Kidney (tissue), 22 donors: ENCODE measurements at places on chromosomes 3 and 15.
A peak's percentile ranks its signal among the peaks of the same experiment; 100 is the strongest.

GRCh38 chr3:128379367-128380160, 87.1 kb downstream of the DNAJB8 start:
- H3K27ac ChIP-seq = no peak overlapping the region
- no peaks in the 10 kb centered on the region for H3K4me1 ChIP-seq
- no peak for DNase-seq
- no peaks in the 10 kb centered on the region for H3K27me3 ChIP-seq
- no peak overlapping the region for H3K4me3 ChIP-seq

GRCh38 chr3:71195492-71195891, 388.0 kb downstream of the FOXP1 start:
- DNase-seq = peak; percentile 84
- H3K27me3 ChIP-seq = no peaks in the 10 kb centered on the region
- no peak overlapping the region for H3K27ac ChIP-seq

DNA sequence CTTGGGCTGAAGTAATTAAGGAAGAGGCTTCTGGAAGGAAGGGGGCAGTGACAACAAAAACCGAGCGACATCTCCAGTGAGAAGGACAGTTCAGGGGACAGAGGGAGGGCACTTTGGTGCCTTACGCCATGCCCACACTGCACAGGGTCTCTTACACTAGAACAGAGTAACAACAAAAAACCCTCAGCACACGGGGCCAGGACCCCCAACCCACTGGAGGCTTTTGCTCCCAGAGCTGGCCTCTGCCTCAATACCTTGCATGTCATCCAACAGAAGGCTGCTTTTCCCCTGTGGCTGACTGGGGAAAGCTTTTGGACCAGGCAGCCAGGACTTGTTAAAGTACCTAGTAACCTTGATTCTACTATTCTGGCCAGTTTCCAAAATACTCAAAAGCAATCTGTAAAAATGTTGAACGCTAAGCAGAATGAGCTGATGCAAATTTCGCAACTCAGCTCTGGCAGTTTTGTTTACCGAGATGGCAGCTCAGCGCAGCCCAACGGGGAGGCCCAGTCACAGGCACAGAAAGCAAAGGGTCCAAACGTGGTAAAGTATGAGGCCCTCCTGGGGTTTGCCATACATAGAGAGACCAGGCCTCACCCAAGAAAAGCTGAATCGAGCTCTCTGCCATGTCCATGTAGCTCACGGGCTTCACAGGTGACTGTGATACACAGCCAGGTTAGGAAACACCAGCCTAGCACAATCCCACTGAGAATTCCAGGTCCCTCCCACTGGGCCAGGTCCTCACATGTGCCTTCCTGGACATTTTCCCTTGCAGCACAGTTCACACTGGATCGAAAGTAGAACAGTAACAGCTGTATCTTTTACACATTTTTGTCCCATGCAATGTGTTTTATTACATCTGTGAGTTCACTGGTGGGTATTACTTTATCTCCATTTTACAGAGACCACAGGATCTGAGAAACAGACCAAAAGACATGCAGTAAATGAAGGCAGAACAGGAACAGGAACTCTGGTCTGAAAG, 6.0 kb downstream of the CHCHD4 start:
- peaks cover 12% of the 10 kb centered on the region for H3K36me3 ChIP-seq
- no peak for DNase-seq
- peaks cover 31% of the 10 kb centered on the region for H3K4me1 ChIP-seq
- no peaks in the 10 kb centered on the region for H3K27me3 ChIP-seq

- H3K27me3 ChIP-seq = no peaks in the 10 kb centered on the region
- no peak overlapping the region for H3K4me3 ChIP-seq
- DNase-seq = no peak
- no peak overlapping the region for H3K27ac ChIP-seq
- H3K36me3 ChIP-seq = no peaks in the 10 kb centered on the region
Measured at GRCh38 chr3:138016065-138016464, 6.1 kb downstream of the CLDN18 start.

GRCh38 chr3:135495891-135496290, 469.6 kb upstream of the PPP2R3A start:
- H3K27ac ChIP-seq = no peak overlapping the region
- DNase-seq = peak; percentile 29
- no peaks in the 10 kb centered on the region for H3K27me3 ChIP-seq
- no peak overlapping the region for H3K4me3 ChIP-seq

- no peak overlapping the region for H3K27ac ChIP-seq
- H3K4me3 ChIP-seq = no peak overlapping the region
- H3K36me3 ChIP-seq = peaks cover 61% of the 10 kb centered on the region
- no peak for DNase-seq
- no peaks in the 10 kb centered on the region for H3K4me1 ChIP-seq
Measured at GRCh38 chr15:57457726-57458125, 81.4 kb downstream of the CGNL1 start.

DNA sequence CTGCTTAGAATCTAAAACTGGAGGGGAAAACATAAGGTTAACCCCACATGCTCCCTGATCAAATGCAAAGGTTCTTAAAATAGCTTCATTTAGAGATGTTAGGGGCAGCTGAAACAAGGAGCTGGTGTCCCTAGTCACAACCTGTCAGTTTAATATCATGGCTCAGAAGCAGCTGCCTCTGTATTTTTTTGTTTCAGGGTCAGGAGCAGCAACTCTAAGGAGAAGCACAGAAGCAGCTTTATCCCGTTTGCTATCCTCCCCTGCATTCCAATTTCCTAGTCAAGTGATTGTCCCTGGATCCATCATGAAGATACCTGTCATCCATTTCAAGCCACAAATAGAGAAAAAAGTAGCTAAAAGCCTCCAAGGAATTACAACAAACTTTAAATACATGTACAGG, 4.1 kb downstream of the FILIP1L start:
- no peak overlapping the region for H3K27ac ChIP-seq
- H3K4me3 ChIP-seq = no peak overlapping the region
- H3K36me3 ChIP-seq = no peaks in the 10 kb centered on the region
- DNase-seq = no peak
- no peaks in the 10 kb centered on the region for H3K27me3 ChIP-seq
- H3K4me1 ChIP-seq = peaks cover 10% of the 10 kb centered on the region

GRCh38 chr15:60442763-60443162, 36.2 kb downstream of the ICE2 start:
- no peak overlapping the region for H3K4me3 ChIP-seq
- no peaks in the 10 kb centered on the region for H3K36me3 ChIP-seq
- no peak for DNase-seq
- no peaks in the 10 kb centered on the region for H3K27me3 ChIP-seq

DNA sequence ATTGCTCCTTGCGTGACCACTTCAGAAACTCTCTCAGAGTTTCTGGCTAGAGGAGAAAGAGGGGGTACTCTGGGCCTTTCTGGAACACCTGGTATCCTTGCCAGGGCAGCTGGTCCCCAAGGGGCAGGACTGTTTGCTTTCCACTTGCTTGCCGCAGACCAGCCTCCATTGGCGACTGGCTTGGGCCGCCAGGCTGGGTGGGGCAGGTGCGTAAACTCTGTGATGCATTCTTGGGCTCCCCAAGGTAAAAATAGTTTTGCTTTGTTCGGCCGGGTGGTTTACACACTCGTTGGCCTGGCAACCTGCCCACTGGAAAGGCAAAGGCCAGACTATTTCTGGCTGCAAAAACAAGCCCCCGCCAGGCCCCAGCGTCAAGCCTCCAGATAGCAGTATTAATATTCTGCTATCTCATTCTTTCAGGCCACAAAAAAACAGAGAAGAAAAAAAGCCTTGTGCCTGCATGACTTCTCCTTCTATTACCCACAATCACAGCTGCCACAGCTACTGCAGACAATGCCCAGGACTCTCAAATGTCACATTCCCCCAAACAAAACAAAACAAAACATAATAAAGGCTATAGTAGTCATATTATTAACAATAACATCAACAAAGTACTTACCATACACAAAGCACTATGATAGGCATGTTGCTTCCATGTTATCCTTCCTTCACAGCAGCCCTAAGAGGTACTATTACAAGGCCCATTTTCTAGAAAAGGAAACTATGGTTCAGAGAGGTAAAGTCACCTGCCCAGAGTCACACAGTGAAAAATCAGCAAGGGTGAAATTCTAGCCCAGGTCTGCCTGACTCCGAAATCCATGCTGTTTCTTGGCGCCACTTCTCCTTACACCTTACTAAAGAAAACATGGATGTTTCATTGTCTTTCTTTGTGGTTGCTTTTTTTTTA, 14.0 kb upstream of the SSUH2 start:
- peak overlapping the region; percentile 53 for H3K27ac ChIP-seq
- DNase-seq = peak; percentile 85
- no peak overlapping the region for H3K4me3 ChIP-seq

GRCh38 chr15:62505762-62506161, 340.7 kb upstream of the C2CD4B start:
- DNase-seq = no peak
- no peaks in the 10 kb centered on the region for H3K27me3 ChIP-seq
- no peaks in the 10 kb centered on the region for H3K36me3 ChIP-seq
- H3K4me1 ChIP-seq = peaks cover 2% of the 10 kb centered on the region
- no peak overlapping the region for H3K4me3 ChIP-seq

DNA sequence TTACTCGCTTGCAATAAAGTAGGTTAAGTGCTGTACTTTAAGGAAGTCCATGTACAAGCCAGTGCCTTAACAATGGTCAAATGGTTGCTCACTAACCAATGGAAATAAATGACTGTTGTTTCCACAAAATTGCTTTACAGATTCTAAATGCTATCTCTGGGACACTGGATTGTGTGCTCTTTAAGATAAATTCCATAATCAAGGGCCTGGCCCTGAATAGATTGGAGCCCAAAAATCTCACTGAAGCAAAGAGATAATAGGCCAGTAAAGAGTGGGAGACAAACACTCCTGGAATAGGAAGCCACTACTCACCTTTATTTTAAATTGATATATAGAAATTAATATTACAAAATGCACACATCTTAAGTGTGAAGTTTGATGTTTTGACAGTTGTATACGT, 62.4 kb upstream of the GOLGA6B start:
- no peak overlapping the region for H3K4me3 ChIP-seq
- DNase-seq = no peak
- H3K27ac ChIP-seq = no peak overlapping the region

- H3K27me3 ChIP-seq = peaks cover 7% of the 10 kb centered on the region
- no peaks in the 10 kb centered on the region for H3K36me3 ChIP-seq
- peak overlapping the region; percentile 65 for H3K4me3 ChIP-seq
- peak; percentile 84 for DNase-seq
- peak overlapping the region; percentile 94 for H3K27ac ChIP-seq
Measured at GRCh38 chr3:53845103-53845880, 927 bp downstream of the CHDH start.
